ENCODE measurements at places on chromosomes 2 and 18. TPM values are rescaled to one million over a fixed set of nuclear protein-coding genes. Genes with fewer than 3 reads are reported as not detected.
A peak's percentile ranks its signal among the peaks of the same experiment; 100 is the strongest.

- DNase-seq, result peak; percentile 42
- peaks cover 31% of the 10 kb centered on the region for H3K4me1 ChIP-seq
- H3K36me3 ChIP-seq, result no peaks in the 10 kb centered on the region
- H3K27ac ChIP-seq, result no peak overlapping the region
- H3K4me3 ChIP-seq, result no peak overlapping the region
Measured at GRCh38 chr2:109222825-109223471, 93.9 kb downstream of the SH3RF3 start.

RAB10 gene
- total RNA-seq, result 153 TPM

FEV gene
- total RNA-seq, result 0.22 TPM

HTR2B gene
- total RNA-seq, result 47.3 TPM

ALK gene
- total RNA-seq, result 1.0 TPM
